ENCODE measurements at places on chromosomes 11 and 22. TPM values are rescaled to one million over a fixed set of nuclear protein-coding genes. Genes with fewer than 3 reads are reported as not detected.

DNA sequence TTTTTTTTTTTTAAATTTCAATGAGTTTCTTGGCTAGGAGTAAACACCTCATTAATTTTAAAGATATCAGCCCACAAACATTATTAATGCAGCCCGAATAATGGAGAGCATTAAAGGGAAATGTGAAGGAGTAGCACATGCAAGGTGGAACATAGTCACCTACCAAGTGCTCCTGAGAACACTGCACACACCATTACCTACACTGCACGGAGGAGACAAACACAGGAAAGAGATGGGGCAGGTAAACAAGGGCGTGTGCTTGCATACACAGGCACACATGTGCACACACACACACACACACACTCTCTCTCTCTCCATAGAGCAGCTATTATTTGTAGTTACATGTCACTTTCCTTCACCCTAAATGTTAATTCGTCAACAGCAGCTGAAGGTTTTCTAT lies 30.2 kb downstream of the HTR3B start:
- no peak overlapping the region for H3K27ac ChIP-seq
- H3K36me3 ChIP-seq, result no peaks in the 10 kb centered on the region
- no peak overlapping the region for H3K4me3 ChIP-seq
- no peak for DNase-seq
- H3K4me1 ChIP-seq, result no peaks in the 10 kb centered on the region
- H3K27me3 ChIP-seq, result peaks cover 3% of the 10 kb centered on the region

GRCh38 chr22:26748845-26749244 lies 91.5 kb downstream of the MIAT start:
- no peaks in the 10 kb centered on the region for H3K36me3 ChIP-seq
- no peaks in the 10 kb centered on the region for H3K27me3 ChIP-seq
- no peaks in the 10 kb centered on the region for H3K4me1 ChIP-seq
- DNase-seq, result no peak
- H3K27ac ChIP-seq, result no peak overlapping the region

- H3K36me3 ChIP-seq, result no peaks in the 10 kb centered on the region
- H3K4me3 ChIP-seq, result no peak overlapping the region
- peaks cover 5% of the 10 kb centered on the region for H3K4me1 ChIP-seq
- no peak for DNase-seq
Observed at GRCh38 chr11:114384487-114384886, 15.8 kb downstream of the C11orf71 start.

SCN2B gene
- total RNA-seq, result not detected

Measured in T-cell (primary cell).